RPMI8226 (cell line): ENCODE measurements at places on chromosomes 1 and 21.
A peak's percentile ranks its signal among the peaks of the same experiment; 100 is the strongest.

GRCh38 chr1:211885747-211886522 lies 55.4 kb upstream of the LPGAT1 start:
- no peak for DNase-seq

GRCh38 chr1:43509740-43510375 lies 20.8 kb upstream of the PTPRF start:
- DNase-seq = peak; percentile 65

GRCh38 chr1:183898001-183898396 lies 93.1 kb downstream of the RGL1 start:
- DNase-seq = no peak

DNA sequence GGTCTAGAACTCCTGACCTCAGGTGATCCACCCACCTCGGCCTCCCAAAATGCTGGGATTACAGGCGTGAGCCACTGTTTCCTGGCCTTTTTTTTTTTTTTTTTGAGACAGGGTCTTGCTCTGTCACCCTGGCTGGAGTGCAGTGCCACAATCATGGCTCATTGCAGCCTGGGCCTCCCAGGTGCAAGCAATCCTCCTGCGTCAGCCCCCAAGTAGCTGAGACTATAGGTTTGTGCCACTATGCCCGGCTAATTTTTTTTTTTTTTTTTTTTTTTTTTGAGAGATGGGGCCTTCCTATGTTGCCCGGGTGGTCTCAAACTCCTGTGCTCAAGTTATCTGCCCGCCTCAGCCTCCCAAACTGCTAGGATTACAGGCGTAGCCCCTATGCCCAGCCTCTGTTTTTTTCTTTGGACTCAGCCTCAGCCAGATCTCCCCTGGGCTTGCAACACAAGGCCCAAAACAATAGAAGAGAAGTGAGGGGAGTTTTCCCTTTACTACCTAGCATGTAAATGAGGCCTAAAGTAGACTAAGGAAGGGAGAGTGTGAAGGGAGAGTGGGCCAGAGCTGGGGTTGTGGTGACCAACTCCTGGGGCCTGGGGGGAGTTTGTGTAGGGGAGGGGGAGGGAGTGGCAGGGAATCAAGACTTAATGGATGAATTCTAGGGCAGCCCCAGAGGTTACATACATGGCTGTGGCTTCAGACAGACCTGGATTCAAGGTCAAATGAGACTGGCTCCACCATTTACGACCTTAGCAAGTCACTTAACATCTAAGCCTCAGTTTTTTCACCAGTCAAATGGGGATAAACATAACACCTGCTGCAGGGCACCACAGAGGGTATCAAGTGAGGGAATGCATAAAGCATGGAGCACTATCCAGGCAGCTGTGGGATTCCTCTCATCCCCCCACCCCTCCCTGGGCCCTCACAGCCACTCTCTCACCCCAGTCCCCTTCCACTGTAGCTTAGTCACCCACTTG lies 1.6 kb upstream of the CD52 start:
- DNase-seq = no peak

DNA sequence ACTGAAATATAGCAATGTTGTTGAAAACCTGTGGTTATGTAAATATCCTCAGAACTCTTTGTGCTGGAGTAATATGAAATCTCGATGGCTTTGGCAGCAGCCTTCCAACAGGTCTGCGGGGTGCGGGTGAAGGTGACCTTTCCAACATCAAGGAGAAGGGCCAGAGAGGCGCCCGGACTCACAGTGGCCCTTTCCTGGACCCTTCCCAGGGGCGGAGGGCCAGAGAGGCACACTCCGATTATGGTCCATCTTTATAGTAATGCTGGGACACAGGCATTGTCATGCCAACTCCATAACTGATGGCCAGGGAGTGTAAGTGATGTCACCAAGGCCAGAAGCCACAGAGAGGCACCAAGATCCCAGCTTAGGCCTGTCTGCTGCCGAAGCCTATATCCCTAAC lies 18.1 kb downstream of the SLC37A1 start:
- DNase-seq = no peak

DNA sequence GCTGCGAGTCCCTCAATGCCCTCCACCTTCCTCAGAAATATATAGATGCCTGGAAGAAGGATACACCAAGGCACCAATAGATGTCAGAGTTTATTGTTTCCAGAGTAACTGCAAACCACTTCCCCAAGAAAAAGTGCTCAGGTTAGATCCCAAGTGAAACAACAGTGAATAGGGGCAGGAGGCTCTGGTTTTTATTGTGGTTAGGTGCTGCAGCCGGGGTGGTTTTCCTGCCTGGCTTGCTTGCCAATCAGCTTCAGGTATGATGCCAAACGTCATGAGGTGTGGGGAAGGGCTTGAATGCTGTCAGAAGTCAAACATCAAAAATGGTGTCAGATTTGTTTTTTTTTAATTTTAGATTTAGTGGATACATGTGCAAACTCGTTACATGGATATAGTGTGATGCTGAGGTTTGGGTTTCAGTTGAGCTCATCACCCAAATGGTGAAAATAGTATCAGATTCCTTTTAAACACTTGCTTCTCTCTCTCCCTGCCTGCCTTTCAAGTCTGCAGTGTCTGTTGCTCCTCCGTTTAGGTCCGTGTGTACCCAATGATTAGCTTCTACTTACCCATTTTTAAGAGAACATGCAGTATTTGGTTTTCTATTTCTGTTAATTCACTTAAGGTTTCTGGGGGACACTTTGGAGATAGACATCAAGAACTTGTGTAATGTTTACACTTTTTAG lies 1317.0 kb downstream of the MRPL39 start:
- no peak for DNase-seq

- no peak for DNase-seq
These were observed 40.9 kb upstream of the CFAP126 start for GRCh38 chr1:161408429-161409052.

GRCh38 chr1:198258491-198258890 lies 101.7 kb downstream of the NEK7 start:
- no peak for DNase-seq

DNA sequence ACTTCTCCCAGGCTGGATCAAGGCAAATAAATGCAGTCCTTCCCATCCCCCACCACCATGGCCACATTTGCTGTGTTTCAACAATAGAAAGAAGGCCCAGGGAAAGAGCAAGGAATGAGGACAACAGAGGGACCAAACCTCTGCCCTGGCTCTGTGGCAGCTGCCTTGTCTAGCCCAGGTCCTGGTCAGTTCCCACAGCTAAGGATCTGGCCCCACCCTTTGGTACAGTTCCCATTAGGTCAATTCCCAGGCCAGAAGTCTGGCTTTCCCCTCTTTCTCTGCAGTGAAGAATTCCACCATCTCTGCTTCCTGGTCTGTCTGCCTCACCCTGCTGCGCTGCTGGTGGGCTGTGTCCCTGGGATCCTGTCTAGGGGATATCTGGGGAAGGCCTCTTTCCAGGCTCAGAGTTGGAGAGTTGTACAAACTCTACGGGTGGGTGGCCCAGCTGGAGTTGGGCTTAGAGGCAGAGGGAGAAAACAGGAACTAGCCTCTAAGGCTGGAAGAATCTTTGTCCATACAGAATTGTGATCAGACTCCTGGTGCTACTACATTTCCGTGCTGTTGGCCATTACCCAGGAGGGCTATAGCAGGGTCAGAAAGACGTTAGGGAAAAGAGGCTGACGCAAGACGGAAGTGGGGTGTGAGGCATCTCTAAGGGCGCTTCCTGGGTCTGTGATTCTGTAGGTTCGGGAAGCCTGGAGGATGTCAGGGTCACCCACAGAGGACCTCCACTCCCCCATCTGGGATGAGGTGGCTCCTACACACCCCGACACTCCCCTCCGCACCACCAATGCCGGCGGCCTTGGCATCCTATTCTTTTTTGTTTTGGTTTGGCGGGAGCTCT lies 953 bp upstream of the NDUFS2 start:
- no peak for DNase-seq
